ENCODE measurements at places on chromosomes 13 and 19. TPM values are rescaled to one million over a fixed set of nuclear protein-coding genes. Genes with fewer than 3 reads are reported as not detected.
A peak's percentile ranks its signal among the peaks of the same experiment; 100 is the strongest.

Gene ZNF738
- 17.9 TPM for total RNA-seq

Gene ZNF112
- 33.1 TPM for total RNA-seq

GRCh38 chr13:79581870-79582315 is 100.9 kb downstream of the NDFIP2 start:
- peak; percentile 89 for DNase-seq

DNA sequence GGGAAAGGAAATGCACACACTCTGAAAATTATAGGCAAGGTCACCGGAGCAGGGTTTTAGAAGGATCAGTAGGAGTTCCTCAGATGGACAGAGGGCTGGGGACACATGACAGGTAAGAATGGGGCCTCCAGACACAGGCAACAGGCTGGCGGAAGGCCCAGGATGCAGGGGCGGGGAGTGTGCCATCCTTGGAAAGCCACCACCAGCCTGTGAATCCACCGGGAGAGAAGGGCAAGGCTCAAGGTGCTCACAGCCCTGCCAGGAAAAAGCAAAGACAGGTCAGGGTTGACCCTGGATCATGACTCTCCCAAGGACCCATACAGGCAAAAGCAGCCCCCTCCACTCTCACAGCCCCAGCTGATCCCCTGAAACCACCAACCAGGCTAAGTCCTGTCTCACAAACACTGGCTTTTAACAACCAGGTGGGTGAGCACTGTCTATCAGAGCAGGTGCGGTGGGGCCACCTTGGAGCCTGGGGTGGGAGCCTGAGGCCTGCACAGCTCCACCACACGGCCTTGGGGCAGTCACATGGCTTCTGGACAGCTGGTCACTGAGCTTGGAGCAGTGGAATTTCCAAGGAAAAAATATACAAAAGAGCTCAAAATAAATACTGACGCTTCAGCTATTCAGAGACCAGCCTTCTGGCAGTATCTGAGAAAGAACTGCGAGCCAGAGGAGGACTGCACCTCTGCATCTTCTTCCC is 35.2 kb upstream of the ISYNA1 start:
- no peak for DNase-seq

DNA sequence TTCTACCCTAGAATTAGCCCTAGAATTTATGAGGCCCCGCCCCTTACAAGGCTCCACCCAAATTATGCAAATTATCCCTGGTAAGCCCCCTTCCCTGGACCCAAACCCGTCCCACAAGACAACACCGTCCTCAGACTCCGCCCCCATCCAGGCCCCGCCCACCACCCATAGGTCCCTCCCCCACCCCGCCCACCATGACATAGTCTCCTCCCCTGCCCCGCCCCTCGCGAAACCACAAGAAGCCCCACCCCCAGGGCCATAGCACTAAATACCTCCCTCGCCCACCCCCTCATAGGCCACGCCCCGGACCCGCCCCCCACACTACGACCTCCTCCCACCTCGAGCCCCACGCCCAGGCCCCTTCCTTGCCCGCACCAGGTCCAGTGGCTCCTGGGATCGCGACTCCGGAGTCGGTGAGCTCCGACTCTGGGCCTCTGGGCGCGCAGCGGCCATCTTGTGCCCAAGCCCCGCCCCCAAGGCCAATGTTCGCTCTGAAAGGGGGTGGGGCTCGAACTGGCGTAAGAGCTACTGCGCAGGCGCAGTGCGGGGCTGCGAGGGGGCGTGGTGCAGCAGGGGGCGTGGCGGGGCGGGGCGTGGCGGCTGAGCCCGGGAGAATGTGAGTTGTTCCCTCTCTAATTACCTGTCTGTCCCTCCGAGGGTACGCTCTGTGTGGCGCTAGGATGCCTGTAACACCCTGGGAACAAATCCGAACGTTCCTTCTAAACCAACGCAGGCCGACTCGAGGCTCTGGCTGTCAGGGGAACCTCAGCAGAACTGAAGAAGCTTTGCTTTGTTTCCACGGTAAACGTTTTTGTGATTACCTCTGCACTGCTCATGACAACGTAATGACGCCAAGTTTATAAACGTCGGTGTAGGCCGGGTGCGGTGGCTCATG is at the start of gene ZNF784:
Gene ZNF784, minus strand, starts transcription at position 458 of the 895 bp plus-strand sequence. Its CDS starts 5 bp downstream, at position 453.
- DNase-seq, result peak; percentile 86

DNA sequence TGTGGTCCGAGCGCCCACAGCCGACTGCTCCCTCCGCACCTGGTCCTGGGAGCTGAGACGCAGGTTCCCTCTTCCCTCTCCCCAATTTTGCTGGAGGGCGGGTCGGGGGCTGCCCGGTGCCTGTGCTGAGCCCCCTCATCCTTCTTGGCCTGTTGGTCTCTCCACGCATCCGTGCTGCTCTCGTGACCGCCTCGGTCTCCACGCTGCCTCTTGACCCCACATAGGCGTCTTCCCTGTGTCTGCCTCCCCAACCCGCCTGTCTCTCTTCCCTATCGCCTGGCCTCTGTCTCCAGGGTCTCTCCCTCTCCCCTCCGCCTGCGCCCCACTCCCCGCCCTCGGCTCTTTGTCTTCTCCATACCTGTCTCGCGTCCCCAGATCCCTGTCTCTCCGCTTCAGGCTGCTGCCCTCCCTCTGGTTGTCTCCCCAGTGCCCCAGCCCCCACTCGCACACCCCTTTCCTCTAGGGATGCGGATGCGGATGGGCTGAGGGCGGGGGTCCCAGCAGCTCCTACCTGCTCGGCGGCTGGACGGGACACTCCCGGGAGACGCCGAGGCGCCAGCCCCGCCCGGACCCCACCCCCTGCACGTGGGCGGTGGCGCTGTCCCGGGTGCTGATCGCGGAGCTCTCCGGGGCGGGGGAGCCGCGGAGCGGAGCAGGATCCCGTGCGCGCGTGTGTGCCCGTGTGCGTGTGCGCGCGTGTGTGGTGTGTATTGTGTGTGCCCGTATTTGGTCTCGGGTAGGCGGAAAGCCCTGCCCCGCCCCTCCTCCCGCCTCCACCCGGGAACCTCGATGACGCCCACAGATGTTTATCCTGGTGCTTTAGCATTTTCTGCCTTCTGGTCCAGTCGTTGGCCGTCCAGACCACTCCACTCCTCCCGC is at the start of gene SYT5:
Gene SYT5, minus strand, starts transcription at position 684 of the 879 bp plus-strand sequence. CDS start 1,248 bp downstream, outside the sequence.
- DNase-seq, result peak; percentile 54
